ENCODE measurements at places on chromosomes 3 and 15.

- no peak for DNase-seq
These were observed 45.2 kb downstream of the CDCP1 start for GRCh38 chr3:45100981-45101407.

- no peak for DNase-seq
These were observed 301.4 kb downstream of the RBMS3 start for GRCh38 chr3:29582273-29582672.

GRCh38 chr3:119018690-119019463 lies 15.8 kb downstream of the IGSF11 start:
- DNase-seq: no peak

DNA sequence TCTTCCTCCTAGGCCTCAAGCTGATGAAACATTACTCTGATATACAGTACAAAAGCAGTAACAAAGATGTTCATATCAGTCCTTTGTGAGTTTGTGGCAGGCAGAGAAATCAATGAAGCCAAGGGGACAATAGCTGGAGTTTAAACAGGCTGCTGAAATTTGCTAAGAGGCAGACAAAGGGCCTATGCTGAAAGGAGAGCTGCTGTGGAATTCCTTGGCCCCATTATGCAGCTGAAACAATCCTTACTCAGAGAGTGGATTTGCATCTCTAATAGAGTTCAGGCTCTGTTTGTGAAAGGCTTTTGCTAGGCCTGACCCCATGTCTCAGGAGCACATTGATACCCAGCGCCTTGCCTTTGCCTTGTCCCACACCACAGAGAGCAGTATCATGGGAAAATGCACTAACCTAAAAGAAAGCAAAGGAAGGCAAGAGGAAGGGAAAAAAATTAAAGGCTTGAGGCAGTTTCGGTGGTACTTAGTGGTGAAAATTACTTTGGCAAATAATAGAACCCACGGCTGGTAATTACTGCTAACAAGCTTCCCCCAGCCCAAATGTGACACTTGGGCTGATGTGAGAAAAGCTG lies 195.0 kb upstream of the EPHA3 start:
- DNase-seq: no peak

DNA sequence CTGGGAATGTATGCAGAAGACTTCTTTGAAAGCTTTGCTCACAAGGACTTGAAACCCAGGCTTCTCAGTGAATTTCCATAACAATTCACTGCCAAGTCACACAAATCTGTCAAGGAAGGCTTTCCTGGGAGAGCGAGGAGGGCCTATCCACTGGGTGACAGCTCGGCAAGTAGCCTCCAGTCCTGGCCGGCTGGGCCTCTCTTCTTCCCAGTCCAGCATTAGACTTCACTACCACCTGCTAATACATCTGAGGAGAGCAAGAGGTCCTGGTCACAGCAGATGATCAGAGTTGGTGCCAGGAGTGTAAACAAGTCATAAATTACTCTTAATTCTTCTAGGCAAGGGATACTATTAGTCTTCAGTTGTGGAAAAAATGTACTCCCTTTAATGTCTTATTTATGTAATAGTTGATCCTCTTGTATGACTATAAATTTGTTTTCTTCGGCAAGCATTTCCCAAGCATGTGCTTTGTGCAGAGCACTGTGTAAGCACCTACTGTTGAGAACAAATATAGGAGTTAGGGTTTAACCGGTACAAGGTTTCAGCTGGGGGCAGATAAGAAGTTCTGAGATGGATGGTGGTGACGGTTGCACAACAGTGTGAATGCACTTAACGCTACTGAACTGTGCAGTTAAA lies 162.9 kb downstream of the VGLL4 start:
- peak; percentile 52 for DNase-seq

GRCh38 chr15:56757875-56758274 lies 24.6 kb upstream of the ZNF280D start:
- no peak for DNase-seq

DNA sequence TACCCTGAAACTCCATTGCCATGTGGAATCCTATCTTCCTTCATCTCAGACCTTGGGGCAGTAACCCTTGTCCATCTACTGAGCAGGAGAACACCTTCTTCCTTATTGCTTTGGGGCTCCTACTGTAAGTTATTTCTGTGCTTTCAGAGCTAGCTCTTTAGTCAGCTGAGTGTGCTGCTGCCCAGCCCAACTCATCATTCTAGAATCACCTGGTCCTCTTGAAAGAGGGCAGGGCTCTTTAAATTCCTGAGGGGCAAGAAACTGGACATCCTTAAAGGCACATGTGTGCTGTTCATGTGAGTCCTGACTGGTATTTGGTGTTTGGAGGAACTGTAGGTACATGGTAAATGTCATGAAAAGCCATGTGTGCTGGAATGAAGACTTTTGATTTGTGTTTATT lies 140.9 kb downstream of the ARNT2 start:
- no peak for DNase-seq

DNA sequence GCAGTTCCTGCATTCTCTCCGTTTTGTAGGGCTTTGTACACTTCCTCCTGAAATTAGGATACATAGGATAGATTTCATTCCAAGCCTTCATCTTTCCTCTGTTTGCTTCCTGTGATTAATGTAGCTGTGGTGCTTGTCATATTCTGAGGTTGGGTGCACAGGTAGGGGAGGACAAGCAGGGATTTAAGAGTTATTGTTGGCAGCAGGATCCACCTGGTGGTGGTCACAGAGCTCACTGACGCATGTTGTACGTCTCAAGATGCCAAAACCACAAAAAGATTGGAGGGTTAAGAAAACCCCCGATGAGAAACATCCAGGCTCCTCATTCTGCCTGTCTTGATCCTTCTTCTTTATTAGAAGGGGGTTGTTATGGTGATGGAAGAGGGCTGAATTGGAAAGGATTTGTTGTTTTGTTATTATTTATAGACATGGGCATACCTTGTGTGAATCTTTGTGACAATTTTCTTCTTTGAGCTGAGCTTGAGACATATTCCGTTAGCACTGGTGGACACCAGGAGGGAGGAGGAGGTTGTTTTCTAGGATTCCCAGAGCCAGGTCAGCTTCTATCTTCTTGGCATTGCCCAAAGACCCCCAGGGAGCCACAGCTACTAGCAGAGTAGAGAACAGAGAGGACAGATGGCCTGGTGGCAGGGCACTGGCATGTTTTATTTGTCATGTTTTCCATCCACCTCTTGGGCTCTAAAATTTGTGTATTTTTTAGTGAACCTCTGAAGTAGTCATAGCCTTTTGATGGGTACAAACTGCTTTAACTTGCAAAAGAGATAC lies 57.7 kb upstream of the LARS2 start:
- DNase-seq: no peak

DNA sequence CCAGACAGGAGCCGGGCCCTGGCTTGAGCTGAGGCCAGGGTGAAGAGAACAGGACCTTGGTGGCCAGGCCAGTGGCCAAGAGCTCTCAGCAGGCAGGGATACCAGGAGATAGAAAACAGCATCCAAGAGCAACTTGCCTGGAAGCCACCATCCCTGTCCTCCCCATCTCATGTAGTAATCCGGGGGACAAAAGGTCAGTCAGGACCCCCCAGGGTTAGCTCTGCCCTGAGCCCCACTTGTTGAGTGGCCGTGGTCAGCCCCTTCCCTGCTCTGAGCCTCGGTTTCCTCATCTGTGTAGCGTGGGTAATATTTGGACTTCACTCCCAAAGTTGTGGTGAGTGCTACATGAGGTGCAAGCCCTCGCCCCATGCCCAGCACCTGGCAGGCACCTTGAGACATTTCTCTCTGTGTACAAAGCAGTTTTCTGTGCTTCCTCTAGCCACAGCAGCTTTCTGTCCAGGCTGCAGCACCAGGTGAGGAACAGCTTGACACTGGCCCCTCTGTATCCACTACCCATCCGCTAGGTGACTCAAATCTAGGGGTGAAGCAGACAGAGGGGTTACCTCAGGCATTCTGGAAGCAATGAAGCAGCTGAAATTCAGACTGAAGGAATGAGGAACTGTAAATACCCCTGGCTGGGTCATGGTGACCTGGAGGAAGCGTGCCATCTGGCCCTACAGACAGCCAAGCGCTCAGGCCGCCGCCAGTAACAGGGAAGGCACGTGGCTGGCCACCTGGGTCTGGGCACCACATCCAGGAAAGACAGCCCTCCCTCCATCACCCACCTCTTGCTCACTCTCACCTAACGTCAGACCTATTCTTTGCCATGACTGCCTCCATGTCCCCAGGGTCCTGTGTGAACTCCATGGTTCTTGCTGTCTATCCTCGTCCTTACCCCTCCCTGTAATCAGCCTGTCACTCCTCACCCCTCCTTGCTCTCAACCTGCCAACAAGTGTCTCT lies 6.7 kb downstream of the CISH start:
- DNase-seq: no peak

GRCh38 chr15:49327927-49328326 lies 95.1 kb upstream of the FGF7 start:
- DNase-seq: no peak

DNA sequence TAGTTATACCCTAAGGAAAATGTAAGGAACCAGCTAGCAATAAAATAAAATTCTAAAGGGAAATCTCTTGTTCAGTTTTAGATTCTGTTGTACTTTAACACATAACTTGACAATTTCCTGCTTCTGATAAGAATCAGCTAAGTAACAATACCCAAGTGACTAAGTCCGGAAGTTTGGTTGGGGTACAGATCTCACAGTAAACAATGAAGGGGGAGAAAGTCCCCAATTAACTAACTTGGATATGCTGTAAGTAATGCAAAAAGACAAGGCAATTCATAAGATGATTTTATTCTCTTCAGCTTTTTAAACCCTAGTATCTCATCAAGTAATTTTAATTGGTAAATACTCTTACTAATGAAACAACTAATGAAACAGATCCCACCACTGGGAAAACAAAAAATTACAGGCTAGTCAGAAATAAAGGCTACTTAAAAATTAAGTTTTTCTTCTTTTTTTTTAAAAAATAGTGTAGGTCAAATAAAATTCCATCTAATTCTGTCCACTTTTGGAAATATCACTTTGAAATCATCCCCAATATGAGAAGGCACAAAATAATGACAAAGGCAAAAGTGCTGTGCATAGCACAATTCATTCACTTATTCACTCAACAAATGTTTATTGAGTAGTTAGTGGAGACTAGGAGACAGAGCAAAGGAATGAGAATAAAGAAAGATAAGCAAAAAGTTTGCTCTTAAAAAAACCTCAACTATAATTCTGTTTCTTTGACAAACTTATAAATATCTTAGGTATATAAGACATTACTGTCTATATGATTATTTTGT lies 37.8 kb upstream of the IL20RB start:
- DNase-seq: peak; percentile 16

Measured in kidney (tissue), 22 donors.